CD4-positive, alpha-beta T cell treated with Interleukin-1 beta for 1 hour (primary cell): ENCODE measurements at places on chromosomes 7 and 10.

DNA sequence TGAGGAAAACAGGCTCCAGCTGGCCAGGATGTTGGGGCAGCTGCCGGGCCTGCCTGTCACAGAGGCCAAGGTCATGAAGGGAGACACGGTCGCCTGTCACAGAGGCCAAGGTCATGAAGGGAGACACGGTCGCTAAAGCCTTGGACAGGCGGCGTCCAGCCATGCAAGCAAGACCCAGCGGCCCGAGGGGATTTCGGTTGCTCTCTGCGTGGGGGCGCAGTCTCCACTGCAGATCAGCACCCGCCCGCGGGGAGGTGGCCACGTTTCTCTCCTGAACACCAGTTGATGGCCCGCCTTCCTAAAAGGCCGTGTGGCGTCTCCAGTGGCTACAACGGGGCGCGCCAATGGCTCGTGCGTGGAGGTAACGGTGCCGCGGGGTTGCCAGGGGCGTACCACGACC lies 67.0 kb upstream of the PCGF5 start:
- no peak for DNase-seq

GRCh38 chr7:117756586-117757085 lies 116.6 kb downstream of the CTTNBP2 start:
- no peak for DNase-seq

- no peak for DNase-seq
Measured at GRCh38 chr10:12484002-12484918, 134.9 kb downstream of the CAMK1D start.

DNA sequence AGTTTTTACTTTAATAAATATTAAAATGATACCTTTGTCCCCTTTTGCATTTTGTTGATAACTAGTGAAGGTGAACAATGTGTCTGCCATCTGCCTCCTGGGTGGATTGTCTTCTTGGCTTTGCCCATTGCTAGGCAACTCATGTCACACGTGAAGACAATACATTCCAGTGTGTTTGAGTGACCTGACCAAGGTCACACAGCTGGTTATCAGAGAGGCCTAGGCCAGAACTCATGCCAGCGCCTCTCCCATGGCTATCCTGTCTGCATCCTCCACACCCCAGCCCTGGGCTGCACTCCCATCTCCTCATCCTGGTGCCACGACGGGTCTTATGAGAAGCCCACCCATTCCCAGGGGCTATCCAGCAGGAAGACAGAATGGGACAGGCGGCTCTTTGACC lies 108.7 kb downstream of the PLCE1 start:
- no peak for DNase-seq

DNA sequence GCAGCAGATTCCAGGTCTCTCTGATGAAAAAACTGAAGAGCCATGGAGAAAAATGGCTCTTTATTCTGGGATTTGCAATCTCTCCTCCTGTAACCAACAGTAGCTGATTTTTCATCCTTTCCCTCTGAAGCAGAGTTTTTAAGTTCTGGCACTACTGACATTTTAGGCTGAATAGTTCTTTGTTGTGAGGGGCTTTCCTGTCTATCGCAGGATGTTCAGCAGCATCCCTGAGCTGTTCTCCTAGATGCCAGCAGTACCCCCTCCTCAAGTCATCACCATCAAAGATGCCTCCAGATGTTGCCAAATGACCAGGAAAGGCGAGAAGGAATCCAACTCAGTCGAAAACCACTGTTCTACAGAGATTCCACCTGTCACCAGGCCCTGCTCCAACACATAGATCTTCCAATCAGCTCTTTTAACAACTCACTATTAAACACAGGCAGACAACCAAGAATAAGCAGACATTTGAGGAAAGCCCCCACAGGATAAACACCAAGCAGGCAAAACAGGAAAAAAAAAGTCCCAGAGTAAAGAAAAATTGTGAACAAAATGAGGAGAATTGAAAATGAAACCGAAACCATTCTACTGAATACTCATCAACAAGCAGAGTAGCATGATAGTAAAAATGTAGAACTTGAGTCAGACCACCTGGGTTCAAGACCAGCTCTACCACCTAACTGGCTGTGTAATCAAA lies 124.8 kb downstream of the MPP7 start:
- no peak for DNase-seq

DNA sequence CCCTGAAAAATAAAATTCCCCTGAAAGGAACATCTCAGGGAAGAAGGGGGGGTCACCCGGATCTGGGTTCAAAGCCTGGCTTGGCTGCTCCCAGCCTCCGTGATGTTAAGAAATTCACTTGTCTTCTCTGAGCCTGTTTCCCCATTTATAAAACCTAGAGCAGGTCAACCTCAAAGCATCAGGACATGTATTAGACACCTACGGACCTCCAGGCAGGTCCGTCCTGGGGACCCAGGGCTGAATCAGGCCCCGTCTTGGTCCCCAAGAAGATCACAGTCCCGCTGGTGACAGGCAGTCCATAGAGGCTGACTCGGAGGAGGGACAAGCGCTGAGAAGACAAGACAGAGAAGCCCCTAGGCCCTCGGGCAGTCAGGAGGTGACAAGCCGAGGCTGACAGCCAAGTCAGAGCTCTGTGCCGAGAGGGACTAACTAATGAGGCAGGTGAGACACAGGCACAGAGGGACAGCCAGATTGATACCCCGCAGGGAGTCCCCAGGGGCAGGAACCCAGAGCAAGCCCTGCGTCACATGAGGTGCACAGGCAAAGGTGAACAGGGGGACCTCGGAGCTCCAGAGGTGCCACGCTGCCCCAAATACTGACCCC lies 2.9 kb downstream of the MYL10 start:
- no peak for DNase-seq

DNA sequence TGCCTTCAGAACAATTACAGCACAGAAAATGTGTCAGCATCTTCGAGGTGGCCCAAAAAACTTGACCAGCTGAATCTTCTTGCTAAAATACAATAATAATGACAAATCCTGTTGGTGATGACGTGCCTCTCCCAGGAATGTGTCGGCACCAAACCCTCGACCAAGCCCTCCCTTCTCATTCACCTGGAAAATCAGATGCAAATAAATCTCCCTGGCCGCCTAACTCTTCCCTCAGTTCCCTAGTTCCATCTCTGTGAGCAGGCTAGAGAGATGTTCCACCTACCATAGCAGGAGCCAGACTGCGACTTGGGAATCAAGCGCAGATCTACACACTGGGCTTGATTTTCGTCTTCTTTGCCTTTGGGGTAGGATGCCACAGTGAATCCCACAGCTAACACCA lies 4.1 kb downstream of the PRSS1 start:
- DNase-seq = no peak

- no peak for DNase-seq
Measured at GRCh38 chr7:137987968-137988367, 13.9 kb downstream of the CREB3L2 start.

GRCh38 chr7:47478017-47478344 lies 103.9 kb downstream of the TNS3 start:
- DNase-seq = no peak

DNA sequence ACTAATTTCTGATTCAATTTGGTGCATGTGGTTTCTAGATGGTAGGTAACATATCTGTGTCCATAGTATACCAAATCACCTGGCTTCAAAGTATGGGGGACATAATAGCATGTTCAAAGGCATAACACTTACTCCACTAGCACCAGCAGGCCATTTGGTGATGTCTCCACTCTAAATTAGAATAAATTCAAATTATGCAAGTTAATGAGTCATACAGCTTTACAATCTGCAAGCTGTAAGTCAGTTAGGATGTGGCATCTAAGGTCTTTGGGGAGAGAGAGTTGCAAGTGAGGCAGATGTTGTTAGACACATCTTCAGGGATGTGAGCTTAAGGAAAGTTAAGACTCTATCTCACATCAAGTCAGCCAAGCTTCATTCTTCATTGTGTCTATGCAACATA lies 506.4 kb upstream of the GRM3 start:
- no peak for DNase-seq

GRCh38 chr7:151135866-151136843 lies 31.3 kb downstream of the GBX1 start:
- no peak for DNase-seq

GRCh38 chr7:122412883-122413282 lies 108.3 kb upstream of the FEZF1 start:
- no peak for DNase-seq

DNA sequence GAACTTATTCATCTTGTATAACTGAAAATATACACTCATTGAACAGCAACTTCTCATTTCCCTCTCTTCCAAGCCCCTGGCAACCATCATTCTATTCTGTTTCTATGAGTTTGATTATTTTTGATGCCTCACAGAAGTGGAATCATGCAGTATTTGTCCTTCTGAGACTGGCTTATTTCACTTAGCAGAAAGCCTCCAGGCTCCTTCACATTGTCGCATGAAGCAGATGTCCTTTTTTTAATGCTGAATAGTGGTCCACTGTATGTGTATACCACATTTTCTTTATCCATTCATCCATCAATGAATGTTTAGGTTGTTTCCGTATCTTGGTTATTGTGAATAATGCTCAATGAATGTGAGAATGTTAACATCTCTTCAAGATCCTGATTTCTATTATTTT lies 238.2 kb upstream of the KLF14 start:
- no peak for DNase-seq

GRCh38 chr10:6202098-6202683 lies 541 bp upstream of the PFKFB3 start:
- DNase-seq = no peak

DNA sequence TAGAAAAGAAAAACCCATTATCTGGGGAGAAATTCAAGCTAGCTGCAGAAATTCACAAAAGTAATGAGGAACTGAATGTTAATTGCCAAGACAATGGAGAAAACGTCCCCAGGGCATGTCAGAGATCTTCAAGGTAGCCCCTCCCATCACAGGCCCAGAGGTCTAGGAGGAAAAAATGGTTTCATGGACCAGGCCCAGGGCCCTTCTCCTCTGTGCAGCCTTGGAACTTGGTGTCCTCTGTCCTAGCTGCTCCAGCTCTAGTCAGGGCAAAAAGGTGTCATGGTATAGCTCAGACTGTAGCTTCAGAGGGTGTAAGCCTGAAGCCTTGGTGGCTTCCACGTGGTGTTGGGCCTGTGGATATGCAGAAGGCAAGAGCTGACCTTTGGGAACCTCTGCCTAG lies 411.8 kb downstream of the ADRA2A start:
- DNase-seq = no peak

GRCh38 chr7:70336536-70336935 lies 738.3 kb downstream of the AUTS2 start:
- DNase-seq = no peak

DNA sequence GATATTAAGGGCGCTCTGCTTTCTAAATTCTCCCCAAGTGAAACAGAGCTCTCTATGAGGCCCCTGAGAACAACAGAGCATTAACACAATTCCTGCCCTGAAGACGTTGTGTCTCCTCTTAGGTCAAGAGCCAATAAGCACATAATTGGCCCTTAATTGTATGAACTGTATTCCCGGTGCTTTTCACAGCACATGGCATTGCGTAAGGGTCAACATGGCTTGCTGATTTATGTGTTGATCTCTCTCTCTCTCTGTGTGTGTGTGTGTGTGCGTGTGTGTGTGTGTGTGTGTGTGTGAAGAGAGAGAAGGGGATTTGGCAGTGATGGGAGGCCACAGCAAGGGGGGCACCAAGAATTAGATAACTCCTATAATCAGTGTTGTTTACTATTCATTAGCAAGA lies 40.5 kb downstream of the LYZL1 start:
- no peak for DNase-seq

DNA sequence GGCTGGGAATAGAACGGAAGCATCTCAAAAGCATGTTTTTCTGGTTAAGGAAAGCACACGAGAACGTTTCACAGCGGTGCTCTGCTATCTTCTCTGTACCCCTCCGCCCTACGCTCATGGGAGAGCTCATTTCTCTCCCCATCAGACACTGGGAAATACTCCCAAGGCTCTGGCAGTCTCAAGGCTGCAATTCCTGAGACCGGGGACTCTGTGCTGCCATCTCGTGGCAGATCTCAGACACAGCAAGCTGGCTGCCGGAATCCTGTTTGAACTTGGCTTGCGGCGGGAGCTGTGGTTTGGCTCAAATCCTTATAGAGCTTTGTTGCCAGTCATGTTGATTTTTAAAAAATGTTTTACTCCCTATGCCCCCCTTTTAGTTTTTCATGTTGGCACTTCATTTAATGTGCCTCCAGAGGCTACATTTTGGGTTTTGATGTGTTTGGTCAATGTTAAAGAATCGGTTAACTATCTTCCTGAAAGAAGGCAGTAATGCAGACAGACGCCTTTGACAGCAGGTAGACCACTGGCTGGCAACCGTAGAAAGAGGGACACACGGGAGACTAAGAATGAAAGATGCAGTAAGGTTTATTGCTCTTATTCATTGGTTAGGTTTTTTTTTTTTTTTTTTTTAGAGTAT lies 27.6 kb downstream of the BMPER start:
- DNase-seq = peak; percentile 57

DNA sequence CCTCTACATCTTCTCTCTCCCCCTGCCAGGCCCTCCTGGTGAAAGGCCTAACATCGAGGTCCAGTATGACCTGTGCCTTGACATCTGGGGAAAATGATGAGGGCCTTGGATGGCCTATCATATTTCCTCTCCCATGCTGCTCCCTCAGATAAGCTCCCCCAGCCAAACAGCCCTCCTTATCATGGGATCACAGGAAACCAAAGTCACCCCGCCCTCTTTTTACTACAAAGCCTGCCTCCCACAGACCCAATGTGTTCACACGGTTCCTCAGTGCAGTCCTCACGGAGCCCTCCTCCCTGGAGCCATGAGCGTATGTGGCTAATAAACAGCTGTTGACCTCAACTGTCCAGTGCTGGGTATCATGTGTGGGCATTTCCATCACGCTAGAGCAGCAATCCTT lies 32.0 kb downstream of the C10orf90 start:
- DNase-seq = no peak

- DNase-seq = no peak
Measured at GRCh38 chr7:27109466-27110185, 7.1 kb upstream of the HOXA2 start.

DNA sequence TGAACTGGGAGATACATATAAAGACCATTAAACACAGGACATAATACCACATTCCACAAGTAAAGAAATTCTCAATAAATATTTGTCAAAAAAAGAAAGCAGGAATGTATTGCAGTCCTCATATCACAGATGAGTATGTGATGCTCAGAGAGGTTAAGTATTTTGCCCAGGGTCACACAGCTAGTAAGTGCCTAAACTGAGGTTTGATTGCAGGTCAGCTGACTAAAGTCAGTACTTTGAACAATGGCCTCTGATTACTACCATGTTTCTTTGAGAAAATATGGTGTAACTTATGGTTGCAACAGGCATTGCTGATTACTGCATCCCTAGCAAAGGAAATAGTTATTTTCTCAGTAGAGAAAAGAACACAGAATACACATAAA lies 267.1 kb downstream of the ELMO1 start:
- no peak for DNase-seq

DNA sequence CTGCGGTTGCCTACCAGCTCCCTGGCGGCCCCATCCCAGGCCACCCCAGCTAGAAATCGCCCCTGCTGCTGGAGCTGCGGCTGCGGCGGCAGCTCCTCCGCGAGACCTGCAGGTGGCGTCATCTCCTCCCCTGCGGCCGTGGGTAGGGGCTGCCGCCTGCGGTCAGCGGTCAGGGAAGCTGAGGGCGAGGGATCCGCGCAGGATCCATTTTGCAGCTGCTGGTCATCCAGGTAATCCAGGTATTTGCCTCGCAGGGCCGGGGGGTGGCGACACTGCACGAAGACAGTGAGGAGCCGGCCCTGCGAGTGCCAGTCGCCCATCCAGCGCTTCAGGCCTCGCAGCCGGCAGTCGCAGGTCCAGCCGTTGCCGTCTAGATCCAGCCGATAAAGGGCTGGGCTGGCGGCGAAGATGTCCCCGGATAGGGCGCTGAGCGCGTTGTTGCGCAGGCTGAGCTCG lies 1.5 kb downstream of the TRIL start:
- DNase-seq = no peak

- no peak for DNase-seq
Measured at GRCh38 chr7:68712956-68713495, 885.2 kb upstream of the AUTS2 start.

- no peak for DNase-seq
Measured at GRCh38 chr10:111035542-111035941, 41.3 kb upstream of the ADRA2A start.
